ENCODE measurements at places on chromosomes 1 and 21. TPM values are rescaled to one million over a fixed set of nuclear protein-coding genes. Genes with fewer than 3 reads are reported as not detected.
A peak's percentile ranks its signal among the peaks of the same experiment; 100 is the strongest.

GRCh38 chr1:176568185-176568584 lies 105.2 kb downstream of the PAPPA2 start:
- DNase-seq, result no peak

DNA sequence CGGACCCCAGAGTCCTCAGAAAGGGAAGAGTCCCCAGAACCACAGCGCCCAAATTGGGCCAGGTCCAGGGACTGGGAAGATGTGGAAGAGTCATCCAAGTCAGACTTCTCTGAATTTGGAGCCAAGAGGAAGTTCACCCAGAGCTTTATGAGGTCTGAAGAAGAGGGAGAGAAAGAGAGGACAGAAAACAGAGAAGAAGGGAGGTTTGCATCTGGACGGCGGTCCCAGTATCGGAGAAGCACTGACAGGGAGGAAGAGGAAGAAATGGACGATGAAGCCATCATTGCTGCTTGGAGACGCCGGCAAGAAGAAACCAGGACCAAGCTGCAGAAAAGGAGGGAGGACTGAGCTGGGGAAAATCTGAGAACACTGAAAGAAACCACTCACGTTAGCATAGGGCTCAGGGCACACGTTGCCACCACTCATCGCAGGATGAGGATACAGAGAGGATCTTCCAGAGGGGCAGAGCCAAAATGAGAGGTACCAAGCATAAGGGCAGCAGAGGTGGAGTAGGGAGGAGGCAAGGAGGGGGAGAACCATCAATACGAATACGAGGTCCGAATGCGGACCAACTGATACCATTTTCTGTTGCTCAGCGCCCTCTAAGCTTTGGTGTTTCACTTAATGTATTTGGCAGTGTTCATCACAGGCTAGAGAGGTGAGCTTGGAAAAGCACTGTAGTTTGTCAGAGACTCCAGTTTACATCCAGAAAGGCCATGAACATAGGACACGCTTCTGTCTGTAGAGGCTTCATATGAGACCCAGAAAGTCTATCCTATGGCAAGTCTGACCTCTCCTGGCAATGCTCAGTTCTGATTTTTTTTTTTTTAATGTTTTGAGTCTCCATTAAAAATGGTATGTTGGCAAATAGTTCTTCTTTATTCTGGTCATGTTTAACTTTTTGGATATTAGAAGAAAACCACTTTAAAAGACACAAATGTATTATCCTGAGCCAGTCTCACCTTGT lies 34.7 kb downstream of the STYXL2 start:
- peak; percentile 75 for DNase-seq

DNA sequence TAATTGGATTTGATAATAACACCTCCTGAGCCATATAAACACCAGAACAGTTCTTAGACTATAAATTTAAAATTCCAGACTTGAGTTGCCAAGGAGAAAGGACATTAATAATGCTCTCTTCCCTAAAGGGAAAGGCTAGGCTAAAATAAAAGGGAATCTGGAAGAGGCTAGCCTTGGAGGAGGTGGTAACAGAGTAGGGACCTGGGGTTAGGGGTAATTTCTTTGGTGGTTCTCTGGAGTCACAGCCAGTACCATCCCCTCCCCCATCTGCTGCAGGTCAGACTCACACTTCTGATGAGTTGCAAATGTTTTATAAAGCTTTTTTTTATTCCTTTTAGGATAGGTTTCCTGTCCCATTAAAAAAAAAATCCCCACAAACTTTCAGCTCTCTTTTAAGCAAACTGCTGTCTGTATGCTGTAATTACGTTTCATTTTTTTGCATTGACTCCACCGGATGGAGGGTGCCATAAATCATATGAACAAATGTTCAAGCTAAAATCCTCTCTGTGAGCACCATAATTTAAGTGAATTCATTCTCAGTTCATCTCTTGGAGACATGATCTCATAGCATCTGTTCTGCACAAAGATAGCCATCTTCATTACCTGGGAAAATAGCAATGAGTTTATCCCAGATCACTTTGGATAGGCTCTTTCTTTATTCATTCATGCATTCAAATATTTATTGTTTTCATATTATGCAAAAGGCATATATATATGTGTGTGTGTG lies 379.6 kb downstream of the TTLL7 start:
- DNase-seq, result no peak

GRCh38 chr1:153841463-153841994 lies 66.3 kb downstream of the SLC27A3 start:
- peak; percentile 27 for DNase-seq

GRCh38 chr21:18646116-18646515 lies 242.5 kb upstream of the TMPRSS15 start:
- DNase-seq, result no peak

DNA sequence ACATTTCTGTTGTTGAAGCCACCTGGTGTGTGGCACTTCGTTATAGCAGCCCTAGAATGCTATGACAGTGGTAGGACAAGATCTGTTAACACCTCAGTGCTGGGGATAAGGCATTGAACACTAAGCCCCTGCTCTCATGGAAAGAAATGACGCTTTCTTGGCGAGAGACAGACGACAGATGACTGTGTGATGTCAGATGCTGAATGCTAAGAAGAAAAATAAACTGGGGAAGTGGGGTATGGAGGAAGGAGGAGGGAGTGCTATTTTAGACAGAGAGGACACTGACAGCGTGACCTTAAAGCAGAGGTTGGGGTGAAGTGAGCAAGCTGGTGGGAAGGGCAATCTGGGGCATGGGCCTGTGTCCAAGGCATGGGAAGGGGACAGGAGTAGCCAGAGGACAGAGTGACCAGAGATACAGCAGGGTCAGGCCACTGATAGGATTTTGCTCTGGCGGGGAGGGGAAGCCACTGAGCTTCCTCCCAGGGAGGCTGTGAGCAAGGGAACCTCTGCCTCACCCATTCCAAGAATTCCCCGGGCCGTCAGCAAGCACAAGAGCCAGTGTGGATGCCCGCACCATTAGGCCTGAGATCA lies 15.2 kb downstream of the DOP1B start:
- no peak for DNase-seq

- no peak for DNase-seq
These were observed 61.6 kb upstream of the ADARB1 start for GRCh38 chr21:45012662-45013259.

- peak; percentile 29 for DNase-seq
These were observed 103.5 kb upstream of the ZBTB40 start for GRCh38 chr1:22347854-22348760.

DNA sequence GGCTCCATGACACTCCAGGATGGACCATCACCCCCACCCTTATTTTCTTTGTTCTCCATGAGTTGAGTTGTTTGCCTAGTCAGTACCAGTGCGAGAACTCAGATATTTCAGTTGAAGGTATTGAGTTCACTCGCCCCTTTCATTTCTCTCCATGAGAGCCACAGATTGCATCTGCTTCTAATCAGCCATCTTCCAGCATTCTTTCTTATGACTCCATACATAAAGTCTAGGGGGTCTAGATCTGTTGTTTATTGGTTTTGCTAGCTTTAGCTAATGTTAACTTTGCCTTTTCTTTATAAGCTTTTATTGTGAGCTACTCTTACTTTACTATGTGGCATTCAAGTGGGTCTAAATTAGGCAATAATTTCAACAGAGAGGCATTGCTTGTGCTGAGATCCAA lies 71.6 kb upstream of the PDC start:
- no peak for DNase-seq

DNA sequence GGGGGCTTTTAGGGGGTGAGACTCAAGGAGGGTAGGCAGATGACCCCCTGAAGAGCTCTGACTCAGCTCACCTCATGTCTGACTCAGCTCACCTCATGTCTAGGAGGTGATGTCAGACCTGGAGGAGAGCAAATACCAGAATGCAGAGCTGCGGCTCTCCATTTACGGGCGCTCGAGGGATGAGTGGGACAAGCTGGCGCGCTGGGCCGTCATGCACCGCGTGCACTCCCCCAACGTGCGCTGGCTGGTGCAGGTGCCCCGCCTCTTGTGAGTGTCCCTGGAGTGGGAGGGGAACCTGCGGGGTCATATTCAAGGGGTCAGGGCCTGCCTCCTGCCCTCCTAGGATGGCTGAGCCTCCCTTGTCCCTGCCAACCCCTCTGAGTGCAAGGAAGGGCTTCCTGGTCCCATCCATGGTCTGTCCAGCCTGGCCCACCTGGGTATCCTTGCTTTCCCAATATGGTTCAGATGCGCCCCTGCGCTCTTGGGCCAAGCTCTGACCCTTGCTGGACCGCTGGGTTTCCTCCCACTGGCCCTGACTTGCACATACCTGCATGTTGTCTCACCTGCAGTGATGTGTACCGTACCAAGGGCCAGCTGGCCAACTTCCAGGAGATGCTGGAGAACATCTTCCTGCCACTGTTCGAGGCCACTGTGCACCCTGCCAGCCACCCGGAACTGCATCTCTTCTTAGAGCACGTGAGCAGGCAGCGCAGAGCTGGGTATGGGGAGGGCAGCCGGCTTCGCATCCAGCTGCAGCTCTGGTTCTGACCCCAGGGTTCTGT lies 9.1 kb downstream of the AMPD2 start:
- peak; percentile 81 for DNase-seq

- DNase-seq, result no peak
These were observed 6.7 kb upstream of the GPR25 start for GRCh38 chr1:200866116-200866515.

- DNase-seq, result no peak
These were observed 5.8 kb downstream of the MAPKAPK2 start for GRCh38 chr1:206690516-206690915.

DNA sequence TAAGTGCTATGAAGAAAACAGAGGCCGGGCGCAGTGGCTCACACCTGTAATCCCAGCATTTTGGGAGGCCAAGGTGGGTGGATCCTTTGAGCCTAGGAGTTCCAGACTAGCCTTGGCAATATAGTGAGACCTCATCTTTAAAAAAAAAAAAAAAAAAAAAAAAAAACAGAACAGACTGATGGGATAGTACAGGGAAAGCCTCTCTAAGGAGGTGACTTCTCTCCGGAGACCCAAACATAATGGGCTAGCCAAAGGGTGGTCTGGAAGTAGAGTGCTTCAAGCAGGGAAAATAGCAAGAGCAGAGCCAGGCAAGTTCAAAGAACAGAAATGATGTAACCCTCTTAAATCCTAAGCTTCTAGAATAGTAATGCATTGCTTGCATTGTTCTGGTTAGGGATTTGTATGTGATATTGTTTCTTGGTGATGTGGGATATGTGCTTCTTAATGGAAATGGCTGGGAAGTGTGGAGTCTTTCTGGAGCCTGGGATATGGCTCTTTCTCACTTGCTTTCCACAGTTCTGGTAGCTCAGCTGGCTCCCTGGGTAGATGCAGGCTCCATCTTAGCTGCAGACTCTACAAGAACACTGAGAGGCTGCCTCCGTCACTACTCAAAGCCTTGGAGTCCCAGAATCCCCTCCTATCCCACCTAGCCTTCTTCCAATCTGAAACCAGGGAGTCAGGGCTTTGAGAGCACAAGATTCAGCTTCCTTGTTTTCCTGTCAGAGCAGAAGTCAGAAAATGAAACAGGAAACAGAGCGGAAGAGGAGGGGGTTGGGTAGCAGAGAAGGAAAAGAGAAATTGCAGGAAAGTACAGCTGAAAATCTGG lies 1.9 kb upstream of the PIGV start:
- no peak for DNase-seq

DNA sequence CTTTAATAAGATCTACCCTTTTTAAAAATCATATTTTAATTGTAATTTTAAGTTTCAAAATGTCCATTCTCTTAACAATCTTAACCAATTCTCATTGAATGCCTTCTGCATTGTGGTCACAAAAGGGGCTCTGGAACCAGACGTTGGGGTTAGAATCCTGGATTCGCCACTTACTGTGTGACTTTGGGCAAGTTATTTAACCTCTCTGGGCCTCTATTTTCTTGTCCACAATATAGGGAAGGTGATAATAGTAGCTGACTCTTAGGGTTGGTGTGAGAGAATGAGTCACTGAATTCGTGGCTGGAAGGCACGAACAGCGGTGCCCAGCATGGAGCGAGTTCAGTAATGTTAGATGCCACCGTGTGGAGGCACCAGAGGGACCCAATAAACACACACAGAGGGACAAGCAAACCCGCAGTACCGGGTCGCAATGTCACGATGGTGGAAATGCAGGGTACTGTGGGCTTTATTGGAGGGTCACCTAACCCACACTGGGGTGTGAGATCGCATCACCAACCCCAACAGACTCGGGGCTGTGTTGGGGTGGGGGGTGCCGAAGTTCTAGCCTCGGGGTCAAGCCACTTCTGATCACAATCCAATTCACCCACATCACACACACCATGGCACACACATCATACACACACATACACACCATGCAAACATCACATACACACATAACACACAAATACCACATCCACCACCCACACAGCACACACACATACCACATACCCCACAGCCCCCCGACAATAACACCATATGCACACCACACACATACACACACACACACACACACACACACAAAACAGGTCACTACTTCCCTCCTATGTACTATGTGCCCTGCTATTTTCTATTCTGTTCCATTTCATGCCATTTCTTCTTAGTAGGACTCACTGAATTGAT lies 27.0 kb upstream of the IFNAR2 start:
- DNase-seq, result no peak

GRCh38 chr1:74517599-74518051 lies 5.2 kb upstream of the LRRC53 start:
- DNase-seq, result no peak

- DNase-seq, result peak; percentile 91
These were observed at the start of gene RHOU for GRCh38 chr1:228734881-228735801. RHOU (plus strand) TSS chr1:228735479; CDS start chr1:228735743, 264 bp downstream.

- DNase-seq, result no peak
These were observed 284.6 kb downstream of the PTBP2 start for GRCh38 chr1:97006044-97006661.

DNA sequence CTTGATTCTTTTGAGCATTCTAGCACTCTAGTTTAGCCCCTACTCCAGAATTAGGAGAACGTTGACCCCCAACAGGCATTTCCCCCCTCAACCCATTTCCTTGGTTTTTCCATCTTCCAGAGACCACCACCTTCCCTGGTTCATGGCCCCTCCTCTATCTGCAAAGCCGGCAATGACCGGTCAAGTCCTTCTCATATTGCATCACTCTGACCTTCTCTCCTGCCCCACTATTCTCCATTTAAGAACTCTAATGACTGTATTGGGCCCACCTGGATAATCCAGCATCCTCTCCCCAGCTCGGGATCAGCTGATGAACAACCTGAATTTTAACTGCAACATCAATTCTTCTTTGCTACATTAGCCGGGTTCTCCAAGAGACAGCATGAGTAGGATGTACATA lies 437.4 kb downstream of the NPHP4 start:
- no peak for DNase-seq

DNA sequence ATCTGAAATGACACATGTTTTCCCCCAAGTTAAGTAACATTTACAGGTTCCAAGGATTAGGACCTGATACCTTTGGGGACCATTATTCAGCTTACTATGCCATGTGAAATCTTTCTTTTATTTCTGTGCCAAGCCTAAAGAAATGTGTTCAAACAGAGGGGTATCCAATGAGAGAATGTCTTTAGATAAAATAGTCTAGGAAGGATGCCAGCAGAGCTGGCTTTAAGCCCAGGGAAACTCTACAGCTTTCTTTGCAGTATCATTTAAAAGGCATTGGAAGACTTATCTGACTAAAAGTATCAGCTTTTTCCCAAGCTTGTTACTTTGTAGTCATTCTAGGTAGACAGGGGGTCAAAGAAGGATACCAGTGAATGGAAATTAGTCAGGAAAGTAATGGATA lies 860.4 kb downstream of the PLA2G4A start:
- no peak for DNase-seq

FMO2 gene
- 2.7 TPM for total RNA-seq

OR2L2 gene
- total RNA-seq, result under 0.01 TPM

TDRD10 gene
- total RNA-seq, result not detected

TAS1R1 gene
- 0.29 TPM for total RNA-seq

AIRE gene
- not detected for total RNA-seq

Data from osteoblast (primary cell).